Activated CD8-positive, alpha-beta memory T cell treated with anti-CD3 and anti-CD28 coated beads, Interleukin-2, amount 10 ng/mL, durations not matched to agents 7 days and 5 days (primary cell): ENCODE measurements at places on chromosomes 4 and X. TPM values are rescaled to one million over a fixed set of nuclear protein-coding genes. Genes with fewer than 3 reads are reported as not detected.

The ADH7 gene
- not detected for total RNA-seq

The SLC7A11 gene
- total RNA-seq: 6.7 TPM

The SLC2A9 gene
- 1.4 TPM for total RNA-seq

The HTRA3 gene
- not detected for total RNA-seq

The SMIM10L2A gene
- total RNA-seq: 0.38 TPM

The SH3TC1 gene
- 6.0 TPM for total RNA-seq

DNA sequence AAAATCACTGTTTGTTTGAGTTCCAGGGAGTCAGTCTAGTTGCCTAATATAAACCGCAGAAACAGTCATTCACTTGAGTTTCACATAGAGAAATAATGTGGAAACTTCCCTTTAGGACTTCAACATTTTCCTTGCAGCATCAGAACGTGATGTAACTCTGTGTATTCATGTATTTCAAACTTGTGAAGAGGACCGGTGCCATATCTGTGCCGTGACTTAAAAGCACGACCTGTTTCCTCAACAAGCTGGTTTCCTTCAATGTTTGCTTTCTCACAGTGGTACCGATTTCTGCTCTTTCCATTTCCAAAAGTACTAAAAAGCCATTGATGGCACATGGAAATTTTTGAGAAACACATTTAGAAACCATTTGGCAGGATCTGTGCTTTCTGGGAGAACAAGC is 166.6 kb upstream of the RAPGEF2 start:
- DNase-seq: no peak

- DNase-seq: no peak
Observed at GRCh38 chr4:151669990-151670389, 90.8 kb downstream of the GATB start.

- DNase-seq: no peak
Observed at GRCh38 chrX:9003041-9003440, 30.9 kb downstream of the FAM9B start.

GRCh38 chr4:90078440-90078839 is 48.8 kb upstream of the CCSER1 start:
- no peak for DNase-seq

DNA sequence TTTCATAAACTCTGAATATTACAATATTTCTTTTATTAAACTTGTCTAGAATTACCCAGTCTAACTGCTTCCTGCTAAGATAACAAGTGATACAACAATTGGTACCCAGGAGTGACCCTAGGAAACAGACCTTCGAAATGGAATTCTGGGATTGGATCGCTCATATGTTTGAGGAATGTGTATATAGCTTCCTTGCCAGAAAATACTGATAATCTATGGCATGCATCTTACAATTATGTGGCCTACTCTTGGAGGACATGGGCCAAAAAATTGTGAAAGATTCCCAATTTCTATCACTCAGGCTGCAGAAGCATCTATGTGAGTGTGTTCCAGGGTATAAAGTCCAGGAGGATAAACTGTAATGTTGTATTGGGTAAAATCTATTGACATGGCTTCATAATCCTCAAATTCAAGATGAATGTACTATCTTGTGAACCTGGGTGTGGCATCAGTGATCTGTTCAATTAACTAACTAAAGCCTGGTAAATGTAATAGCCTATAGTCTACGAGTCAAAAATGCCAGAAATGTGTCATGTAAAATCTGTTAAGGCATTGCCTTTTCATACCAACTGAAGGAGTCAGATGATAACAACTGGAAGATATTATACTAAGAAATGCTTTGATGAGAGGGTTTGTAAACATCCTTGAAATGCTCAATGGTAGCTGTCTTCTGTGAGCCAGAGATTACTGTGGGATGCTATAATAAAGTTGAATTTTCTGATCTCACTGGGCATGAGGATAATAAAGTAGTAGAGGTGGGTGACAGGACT is 1499.3 kb downstream of the PCDH7 start:
- DNase-seq: no peak

GRCh38 chr4:33425936-33426335 is 2705.8 kb downstream of the PCDH7 start:
- no peak for DNase-seq

DNA sequence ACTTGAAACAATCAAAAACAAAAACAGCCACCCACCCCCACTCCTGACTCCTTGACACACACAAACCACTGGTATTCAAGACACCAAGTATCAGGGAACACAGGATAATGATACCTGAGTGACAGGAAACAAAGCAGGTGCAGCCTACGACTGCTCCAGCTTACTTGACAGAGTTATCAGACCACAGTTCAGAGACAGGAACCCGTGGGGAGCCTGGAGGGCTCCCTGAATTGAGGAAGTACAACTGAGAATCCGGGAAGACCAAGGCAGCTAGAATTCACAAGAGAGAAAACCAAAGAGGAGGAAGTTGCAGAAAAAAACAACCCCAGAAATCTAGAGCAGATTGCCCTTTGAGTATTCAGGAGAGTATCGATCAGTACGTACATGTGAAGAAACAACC is 20.5 kb downstream of the COMMD8 start:
- no peak for DNase-seq

GRCh38 chr4:134585972-134586371 is 384.4 kb upstream of the PABPC4L start:
- DNase-seq: no peak

GRCh38 chr4:128684016-128684415 is 125.5 kb upstream of the JADE1 start:
- DNase-seq: no peak

DNA sequence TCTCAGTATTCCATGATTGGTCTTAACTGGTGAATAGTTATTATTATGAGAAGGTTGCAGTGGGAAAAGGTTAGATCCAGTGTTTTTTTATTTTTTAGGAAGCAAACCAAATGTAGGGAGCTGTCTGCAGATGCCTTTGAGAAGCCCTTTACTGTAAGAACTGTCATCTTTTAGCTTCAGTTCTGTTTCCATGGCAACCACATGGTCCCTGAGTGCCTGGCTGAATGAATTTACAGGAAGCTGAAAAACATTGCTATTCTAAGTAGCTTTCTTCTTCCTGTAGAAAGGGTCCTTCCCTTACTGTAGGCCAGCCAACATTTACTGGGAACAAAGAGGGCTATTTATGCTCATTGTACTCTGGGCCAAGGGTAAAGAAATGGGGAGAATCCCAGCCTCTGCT is 103.3 kb downstream of the DCLK2 start:
- no peak for DNase-seq

GRCh38 chr4:22385611-22386011 is 130.3 kb downstream of the ADGRA3 start:
- DNase-seq: no peak

DNA sequence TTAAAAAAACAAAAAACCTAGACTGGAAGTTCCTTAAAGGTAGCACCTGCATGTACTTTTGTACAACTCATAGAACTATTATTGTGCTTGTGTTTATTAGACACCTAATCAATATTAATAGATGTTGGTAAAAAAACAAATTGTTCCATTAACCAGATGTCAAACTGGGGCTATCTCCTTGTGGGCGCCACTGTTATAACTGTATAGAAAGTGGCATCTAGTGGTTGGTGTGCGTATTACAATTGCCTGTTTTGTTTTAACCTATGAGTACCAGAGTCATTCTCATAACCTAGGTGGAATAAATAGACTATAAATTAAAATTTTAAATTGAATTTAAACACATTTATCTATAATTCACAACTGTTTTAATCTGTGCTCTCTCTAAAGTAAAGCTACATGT is 97.4 kb downstream of the COL4A5 start:
- no peak for DNase-seq

GRCh38 chr4:30716681-30717207 is 3.4 kb upstream of the PCDH7 start:
- DNase-seq: no peak

GRCh38 chr4:168832763-168833575 is 177.1 kb downstream of the CBR4 start:
- no peak for DNase-seq
